ENCODE measurements at places on chromosomes 1 and 21.

DNA sequence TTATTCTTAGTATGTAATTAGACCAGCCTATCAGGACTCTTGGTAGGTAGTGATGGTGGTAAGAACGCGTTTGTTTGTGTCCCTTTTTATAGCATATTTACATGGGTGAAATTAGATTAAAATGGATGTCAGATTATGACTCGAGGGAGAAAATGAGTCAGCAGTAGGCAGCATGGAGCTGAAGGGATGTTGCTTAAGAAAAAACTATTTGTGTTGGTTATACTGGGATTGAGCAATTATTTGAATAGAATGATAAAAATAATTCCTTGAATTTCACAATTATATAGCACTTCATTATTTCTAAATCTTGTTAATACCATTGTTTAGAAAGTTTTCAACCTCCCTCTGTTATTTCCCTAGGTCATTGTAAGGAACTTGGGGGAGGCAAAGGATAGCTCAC, 348.8 kb downstream of the RYR2 start:
- no peaks in the 10 kb centered on the region for H3K36me3 ChIP-seq
- no peak overlapping the region for H3K27ac ChIP-seq
- no peak overlapping the region for H3K4me3 ChIP-seq
- H3K4me1 ChIP-seq: no peaks in the 10 kb centered on the region
- no peaks in the 10 kb centered on the region for H3K27me3 ChIP-seq

- H3K27ac ChIP-seq: no peak overlapping the region
- DNase-seq: no peak
- H3K36me3 ChIP-seq: peaks cover 99% of the 10 kb centered on the region
Measured at GRCh38 chr21:31682620-31683019, 23.1 kb downstream of the SOD1 start.

GRCh38 chr1:180811886-180812285, 100.8 kb upstream of the KIAA1614 start:
- H3K4me1 ChIP-seq: no peaks in the 10 kb centered on the region
- H3K36me3 ChIP-seq: no peaks in the 10 kb centered on the region
- H3K27ac ChIP-seq: no peak overlapping the region
- H3K4me3 ChIP-seq: no peak overlapping the region
- H3K27me3 ChIP-seq: no peaks in the 10 kb centered on the region
- DNase-seq: no peak

GRCh38 chr1:215241451-215241850, 158.9 kb downstream of the KCNK2 start:
- no peaks in the 10 kb centered on the region for H3K4me1 ChIP-seq
- no peak for DNase-seq
- H3K27ac ChIP-seq: no peak overlapping the region
- no peaks in the 10 kb centered on the region for H3K27me3 ChIP-seq
- H3K4me3 ChIP-seq: no peak overlapping the region
- H3K36me3 ChIP-seq: no peaks in the 10 kb centered on the region

GRCh38 chr1:159229896-159230295, 25.2 kb downstream of the ACKR1 start:
- DNase-seq: no peak
- no peaks in the 10 kb centered on the region for H3K36me3 ChIP-seq
- H3K27ac ChIP-seq: no peak overlapping the region
- H3K27me3 ChIP-seq: no peaks in the 10 kb centered on the region
- no peak overlapping the region for H3K4me3 ChIP-seq

GRCh38 chr1:177281901-177282300, 111.1 kb downstream of the BRINP2 start:
- no peaks in the 10 kb centered on the region for H3K36me3 ChIP-seq
- no peak overlapping the region for H3K4me3 ChIP-seq
- no peaks in the 10 kb centered on the region for H3K4me1 ChIP-seq
- DNase-seq: peak; percentile 26
- no peaks in the 10 kb centered on the region for H3K27me3 ChIP-seq

DNA sequence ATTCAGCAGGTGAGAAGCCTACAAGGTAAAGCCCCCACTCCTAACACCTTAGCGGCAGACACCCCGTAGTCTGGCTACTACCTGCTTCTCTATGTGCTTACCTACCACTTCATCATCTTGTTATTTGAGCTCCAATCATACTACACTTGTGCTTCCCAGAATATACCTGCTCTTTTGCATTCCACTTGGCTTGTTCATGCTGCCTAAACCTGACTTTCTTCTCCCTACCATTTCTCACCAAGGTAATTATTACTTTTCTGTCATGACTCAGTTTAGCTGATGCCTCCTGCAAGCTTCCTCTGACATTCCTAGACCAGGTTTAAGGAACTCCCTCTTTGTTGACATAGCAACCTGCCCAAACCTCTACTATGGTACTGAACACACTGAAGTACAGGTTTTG, 495.6 kb upstream of the C1orf87 start:
- no peak for DNase-seq
- no peaks in the 10 kb centered on the region for H3K27me3 ChIP-seq
- H3K4me3 ChIP-seq: no peak overlapping the region
- no peak overlapping the region for H3K27ac ChIP-seq
- H3K36me3 ChIP-seq: no peaks in the 10 kb centered on the region
- H3K4me1 ChIP-seq: peaks cover 2% of the 10 kb centered on the region

- no peaks in the 10 kb centered on the region for H3K4me1 ChIP-seq
- no peaks in the 10 kb centered on the region for H3K27me3 ChIP-seq
- peak overlapping the region; percentile 69 for H3K27ac ChIP-seq
Measured at GRCh38 chr1:9942399-9942938, 722 bp downstream of the LZIC start.

GRCh38 chr1:32754317-32755097, 51.9 kb upstream of the SYNC start:
- peak overlapping the region; percentile 72 for H3K27ac ChIP-seq
- DNase-seq: peak; percentile 85
- H3K36me3 ChIP-seq: no peaks in the 10 kb centered on the region
- H3K4me1 ChIP-seq: peaks cover 4% of the 10 kb centered on the region
- no peaks in the 10 kb centered on the region for H3K27me3 ChIP-seq

GRCh38 chr21:35556536-35556935, 503.8 kb downstream of the SETD4 start:
- H3K4me3 ChIP-seq: no peak overlapping the region
- H3K27ac ChIP-seq: no peak overlapping the region
- no peaks in the 10 kb centered on the region for H3K27me3 ChIP-seq
- no peaks in the 10 kb centered on the region for H3K4me1 ChIP-seq
- no peak for DNase-seq

GRCh38 chr1:202565890-202566602, 144.2 kb downstream of the SYT2 start:
- no peak overlapping the region for H3K27ac ChIP-seq
- no peak for DNase-seq
- no peaks in the 10 kb centered on the region for H3K36me3 ChIP-seq
- no peak overlapping the region for H3K4me3 ChIP-seq
- H3K27me3 ChIP-seq: no peaks in the 10 kb centered on the region

Measured in neuronal stem cell (in vitro differentiated cells).